ENCODE measurements at places on chromosomes 11 and 22.

DNA sequence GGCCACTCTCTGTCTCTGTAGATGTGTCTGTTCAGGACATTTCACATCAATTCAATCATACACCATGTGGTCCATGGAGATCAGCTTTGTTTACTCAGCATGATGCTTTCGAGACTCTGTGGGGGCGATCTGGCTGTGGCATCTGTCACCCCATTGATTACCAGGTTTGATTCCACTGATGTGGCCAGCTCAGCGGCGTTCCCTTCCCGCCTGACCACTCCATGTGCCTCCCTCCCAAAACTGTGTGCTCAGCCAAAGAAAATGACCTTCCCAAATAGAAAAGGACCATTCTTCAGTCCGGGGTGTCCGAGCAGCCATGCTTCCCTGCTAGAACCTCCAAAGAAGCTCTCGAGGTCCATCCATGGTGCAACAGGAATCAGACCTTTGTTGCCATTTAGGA is 89.1 kb downstream of the BRD1 start:
- DNase-seq, result no peak

DNA sequence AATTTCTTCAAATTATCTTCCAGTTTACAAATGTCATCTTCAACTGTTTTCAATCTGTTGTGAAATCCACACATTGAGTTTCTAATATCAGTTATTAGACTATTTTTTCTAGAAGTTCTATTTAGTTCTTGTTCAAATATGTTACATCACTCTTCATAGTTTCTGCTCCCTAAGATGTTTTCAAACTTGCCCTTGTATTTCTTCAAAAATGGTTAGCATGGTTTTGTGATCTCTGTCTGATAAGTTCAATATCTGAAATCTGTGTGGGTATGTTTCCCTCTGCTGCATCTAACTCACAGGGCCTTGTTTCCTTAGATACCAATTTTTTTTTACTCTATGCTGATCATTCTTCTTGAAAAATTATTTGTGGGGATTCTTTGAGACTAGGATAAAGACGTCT is 46.2 kb upstream of the SLC36A4 start:
- no peak for DNase-seq

GRCh38 chr22:37500745-37501609 is 14.8 kb upstream of the MFNG start:
- no peak for DNase-seq

- no peak for DNase-seq
These were observed 7.5 kb downstream of the TMEM138 start for GRCh38 chr11:61369372-61370348.

- DNase-seq, result no peak
These were observed 18.1 kb downstream of the RASD2 start for GRCh38 chr22:35558719-35559118.

GRCh38 chr11:86374586-86374985 is at the start of gene CCDC81:
TSS of gene CCDC81 (plus strand) at chr11:86374887. CDS start at chr11:86375164, 277 bp downstream.
- DNase-seq, result no peak

GRCh38 chr11:14202251-14203196 is 156.5 kb downstream of the RRAS2 start:
- no peak for DNase-seq

- DNase-seq, result no peak
These were observed 61.9 kb downstream of the EHF start for GRCh38 chr11:34682825-34683224.
